ENCODE measurements at places on chromosomes 5 and 9.

GRCh38 chr5:173010021-173010420 lies 26.4 kb downstream of the ATP6V0E1 start:
- peak; percentile 16 for DNase-seq

- no peak for DNase-seq
Observed at GRCh38 chr5:176144508-176144907, 93.7 kb upstream of the SIMC1 start.

GRCh38 chr5:137635521-137635921 lies 100.4 kb downstream of the KLHL3 start:
- no peak for DNase-seq

- DNase-seq: no peak
Observed at GRCh38 chr9:12843735-12844134, 68.9 kb downstream of the LURAP1L start.

GRCh38 chr5:125422342-125422741 lies 675.9 kb upstream of the ZNF608 start:
- DNase-seq: no peak

DNA sequence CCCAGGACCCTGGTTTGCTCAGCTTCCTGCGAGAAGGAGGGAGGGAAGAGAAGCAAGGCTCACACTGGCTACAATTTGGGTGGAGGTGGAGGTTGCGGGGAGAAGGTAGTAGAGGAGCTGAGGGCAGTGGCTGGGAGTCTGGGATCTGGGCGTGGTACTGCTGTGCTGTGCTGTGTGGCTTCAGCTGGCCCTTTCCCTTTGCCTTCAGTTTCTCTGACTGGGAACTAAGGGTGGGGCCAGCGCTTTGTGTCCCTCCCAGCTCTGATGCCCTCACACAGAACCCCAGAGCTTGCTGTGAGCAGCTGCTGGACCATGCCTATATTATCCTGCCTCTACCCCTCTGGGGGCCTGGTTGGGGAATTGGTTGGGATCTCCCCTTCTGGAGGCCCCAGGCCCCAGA lies 60.9 kb downstream of the RGS3 start:
- DNase-seq: no peak

GRCh38 chr9:137236936-137237421 lies 4.1 kb upstream of the TUBB4B start:
- no peak for DNase-seq

- no peak for DNase-seq
Observed at GRCh38 chr9:90641884-90642487, 638 bp downstream of the DIRAS2 start.

DNA sequence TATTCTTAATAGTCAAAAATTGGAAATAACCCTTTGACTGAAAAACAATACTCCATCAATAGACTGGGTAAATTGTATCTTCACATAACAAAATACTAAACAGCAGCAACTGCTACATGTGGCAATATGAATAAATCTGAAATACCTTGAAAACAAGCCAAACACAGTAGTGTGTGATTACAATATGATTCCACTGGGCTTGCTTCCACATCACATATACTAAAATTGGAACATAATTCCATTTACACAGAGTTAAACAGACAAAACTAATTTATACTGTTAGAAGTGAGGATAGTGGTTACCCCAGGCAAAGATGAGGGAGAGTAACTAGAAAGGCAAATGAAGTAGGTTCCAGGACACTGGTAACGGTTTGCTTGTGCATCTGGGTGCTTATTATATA lies 20.4 kb downstream of the FNIP1 start:
- DNase-seq: no peak

DNA sequence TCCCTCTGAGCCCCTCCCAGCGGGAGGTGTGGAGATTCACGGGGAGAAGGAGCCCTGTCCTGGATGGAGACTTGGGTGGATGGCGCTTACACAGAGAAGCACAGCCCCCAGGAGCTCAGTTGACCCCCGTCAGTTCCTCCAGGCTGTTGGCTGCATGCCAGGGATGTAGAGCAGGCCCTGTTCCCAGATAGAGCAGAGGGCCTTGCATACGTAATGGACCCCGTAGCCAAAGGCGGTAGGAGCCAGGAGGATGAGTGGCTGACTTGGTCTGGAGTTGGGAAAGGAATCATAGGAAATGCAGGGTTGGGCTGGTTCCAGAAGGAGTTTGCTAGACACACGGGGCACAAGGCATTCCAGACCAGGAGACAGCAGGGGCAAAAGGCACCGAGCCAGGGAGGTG lies 2.5 kb downstream of the PMPCA start:
- DNase-seq: no peak

DNA sequence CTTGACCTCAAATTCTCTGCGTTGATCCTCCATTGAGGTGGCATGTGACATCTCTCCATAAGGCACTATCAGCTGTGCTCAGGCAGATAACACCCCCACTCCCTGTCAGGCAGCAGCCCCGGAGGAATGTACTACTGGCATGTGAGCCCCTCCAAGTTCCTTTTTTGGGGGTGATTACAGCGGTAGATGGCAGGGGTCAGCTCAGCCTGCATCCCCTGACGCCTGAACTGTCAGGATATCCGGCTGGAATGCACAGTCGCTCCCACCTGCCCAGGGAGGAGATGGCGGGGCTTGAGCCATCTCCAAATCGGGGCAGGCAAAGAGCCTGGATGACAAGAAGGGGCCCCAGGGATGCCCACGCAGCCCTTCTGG lies 40.8 kb downstream of the FAM78A start:
- DNase-seq: no peak

GRCh38 chr9:132970324-132971062 lies 8.0 kb upstream of the GFI1B start:
- no peak for DNase-seq

GRCh38 chr9:8614926-8615440 lies 815.4 kb upstream of the DMAC1 start:
- DNase-seq: no peak

GRCh38 chr5:99316484-99316883 lies 387.7 kb upstream of the CHD1 start:
- DNase-seq: no peak

GRCh38 chr9:93681269-93682154 lies 105.1 kb downstream of the PHF2 start:
- no peak for DNase-seq

- no peak for DNase-seq
Observed at GRCh38 chr9:122055701-122056100, 37.4 kb downstream of the TTLL11 start.

DNA sequence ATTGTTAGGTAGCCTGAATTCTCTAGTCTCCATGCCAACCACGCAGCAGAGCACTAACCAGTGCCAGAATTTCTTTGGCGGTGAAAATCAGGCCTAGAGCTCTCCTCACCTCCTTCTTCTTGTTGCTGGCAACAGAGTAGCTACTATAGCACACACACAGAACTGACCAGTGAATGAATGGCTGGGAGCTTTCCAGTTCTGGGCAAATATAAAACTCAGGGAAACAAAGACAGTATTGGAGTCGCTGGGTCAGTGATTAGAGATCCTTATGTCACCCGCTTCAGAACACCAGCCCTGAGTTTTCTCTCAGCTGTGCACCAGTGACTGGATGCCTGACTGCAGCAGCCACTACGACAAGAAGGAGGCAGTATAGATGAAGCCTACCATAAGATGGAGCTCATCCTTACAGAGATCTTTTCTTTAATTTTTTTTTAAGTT lies 26.9 kb upstream of the FEM1C start:
- DNase-seq: no peak

DNA sequence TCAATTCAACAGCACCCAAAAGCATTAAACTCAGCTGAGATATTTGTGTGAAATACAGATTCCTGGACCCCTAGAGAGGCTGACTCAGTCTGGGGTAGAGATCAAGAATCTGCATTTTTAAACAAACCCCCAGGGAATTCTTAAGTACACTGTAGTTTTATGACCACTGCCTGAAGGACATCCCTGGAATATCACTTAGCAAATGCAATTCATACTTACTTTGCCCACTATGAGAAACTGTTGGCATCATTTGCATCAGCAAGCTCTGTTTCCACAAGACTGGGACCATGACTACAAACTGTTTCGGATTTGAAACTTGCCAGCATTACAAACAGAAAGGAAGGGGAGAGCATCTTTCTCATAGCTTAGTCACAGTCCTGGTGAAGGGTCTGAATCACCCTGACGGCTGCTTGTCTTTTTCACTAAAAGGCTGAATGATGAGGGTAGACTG lies 63.7 kb downstream of the MLLT3 start:
- DNase-seq: peak; percentile 22

DNA sequence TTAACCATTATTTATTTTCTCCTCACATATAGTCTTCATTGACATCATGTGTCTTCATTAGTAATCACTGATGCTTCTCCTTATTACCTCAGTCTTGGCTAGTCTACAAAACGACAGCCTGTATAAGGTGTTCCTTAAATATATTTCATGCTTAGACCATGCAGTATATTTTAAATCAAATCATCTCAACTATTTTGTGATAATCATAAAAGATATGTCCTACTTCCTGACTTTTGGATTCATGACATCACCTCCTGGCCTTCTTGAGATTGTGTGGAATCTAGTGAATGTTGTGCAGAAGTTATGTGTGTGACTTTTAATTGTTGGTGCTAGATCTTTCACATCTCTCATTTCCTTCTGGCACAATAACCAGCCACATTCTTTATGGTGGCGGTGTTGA lies 1339.3 kb upstream of the C9orf72 start:
- DNase-seq: no peak

DNA sequence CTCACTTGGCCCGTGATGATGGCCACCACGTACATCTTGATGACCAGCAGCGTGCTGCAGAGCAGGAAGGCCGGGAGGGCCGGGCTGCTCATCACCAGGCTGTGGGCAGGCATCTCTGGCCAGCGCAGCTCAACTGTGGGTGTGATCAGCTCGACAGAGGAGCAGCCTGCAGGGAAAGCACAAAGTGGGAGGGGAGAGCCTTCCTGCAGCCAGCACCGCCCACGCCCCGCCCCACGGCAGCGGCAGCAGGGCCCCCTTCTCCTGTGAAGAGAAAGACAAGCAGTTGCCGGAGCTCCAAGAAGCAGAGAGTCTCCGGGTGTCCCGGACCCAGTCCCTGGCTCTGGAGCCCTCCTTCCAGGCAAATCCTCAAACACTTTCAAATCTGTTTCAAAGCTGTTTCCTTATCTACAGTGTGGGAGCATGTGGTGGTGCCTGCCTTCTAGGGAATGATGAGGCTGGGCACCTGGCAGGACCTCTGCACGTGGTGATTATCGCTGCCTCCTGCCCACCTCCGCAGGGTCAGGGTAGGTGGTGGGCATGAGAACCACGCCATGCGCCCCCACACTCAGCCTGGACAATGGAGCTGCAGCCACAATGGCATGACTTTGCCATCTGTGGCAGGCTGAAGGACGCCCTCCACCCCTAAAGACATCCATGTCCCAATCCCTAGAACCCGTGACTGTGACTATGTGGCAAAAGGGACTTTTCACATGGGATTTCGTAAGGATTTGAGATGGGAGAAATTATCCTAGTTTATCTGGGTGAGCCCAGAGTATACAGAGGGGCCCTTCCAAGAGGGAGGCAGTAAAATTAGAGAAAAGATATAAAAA lies at the start of gene PTGES:
TSS of gene PTGES (minus strand) at position 143 of the 830 bp plus-strand sequence. CDS start at position 113, 30 bp downstream.
- peak; percentile 23 for DNase-seq

DNA sequence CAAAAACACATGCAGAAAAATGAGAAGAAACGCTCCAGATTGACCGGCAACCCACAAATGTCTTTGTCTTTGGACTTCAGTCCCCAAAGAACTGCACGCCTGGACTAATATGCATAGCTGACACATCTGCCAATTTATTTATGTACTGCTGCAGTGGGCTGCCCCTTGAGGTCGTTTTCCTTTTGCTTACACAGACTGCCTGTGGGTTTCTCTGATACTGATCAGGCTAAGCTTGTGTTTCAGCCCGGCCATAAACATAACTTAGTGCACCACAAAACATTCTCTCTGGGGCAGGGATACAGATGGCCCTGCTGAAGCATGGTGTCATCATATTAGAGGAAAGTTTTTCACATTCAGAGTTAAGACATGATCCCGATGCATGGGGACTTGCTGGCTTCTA lies 75.4 kb downstream of the NUDT12 start:
- DNase-seq: no peak

GRCh38 chr5:107764282-107764681 lies 93.5 kb upstream of the EFNA5 start:
- no peak for DNase-seq

DNA sequence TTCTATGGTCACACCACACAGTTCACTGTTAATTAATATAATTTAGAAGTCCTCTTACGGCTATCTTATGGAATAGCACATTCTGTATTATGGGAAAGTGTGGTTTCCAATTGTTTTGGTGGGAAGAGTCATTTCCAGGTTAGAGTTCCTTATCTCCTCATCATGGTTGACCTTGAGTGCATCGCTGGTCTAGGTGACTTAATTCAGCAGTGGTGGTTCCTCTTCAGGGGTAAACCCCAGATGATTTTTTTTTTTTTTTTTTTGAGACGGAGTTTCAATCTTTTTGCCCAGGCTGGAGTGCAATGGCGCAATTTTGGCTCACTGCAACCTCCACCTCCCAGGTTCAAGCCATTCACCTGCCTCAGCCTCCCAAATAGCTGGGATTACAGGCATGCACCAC lies 106.9 kb downstream of the UGCG start:
- no peak for DNase-seq

DNA sequence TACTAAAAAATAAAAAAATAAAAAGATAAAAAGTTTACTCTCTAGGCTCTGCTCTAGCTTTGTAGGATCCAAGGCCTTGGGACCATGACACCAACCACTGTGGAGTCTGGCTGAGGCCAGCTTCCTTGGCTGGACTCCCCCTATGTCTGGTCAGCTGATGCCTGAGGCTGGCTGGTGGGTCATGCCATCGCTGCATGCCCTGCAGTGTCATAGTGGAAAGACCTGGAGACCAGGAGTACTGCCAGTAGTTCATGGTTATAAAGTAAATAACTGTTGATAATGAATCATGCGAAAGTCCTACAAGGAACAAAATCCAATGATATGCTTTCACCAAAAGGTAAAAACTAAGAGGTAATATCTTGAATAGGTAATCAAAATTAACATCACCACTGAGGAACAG lies 43.2 kb downstream of the GARNL3 start:
- no peak for DNase-seq

- DNase-seq: no peak
Observed at GRCh38 chr5:38941912-38942311, 96.1 kb downstream of the OSMR start.

GRCh38 chr5:180811623-180812124 lies 9.1 kb upstream of the MGAT1 start:
- no peak for DNase-seq

DNA sequence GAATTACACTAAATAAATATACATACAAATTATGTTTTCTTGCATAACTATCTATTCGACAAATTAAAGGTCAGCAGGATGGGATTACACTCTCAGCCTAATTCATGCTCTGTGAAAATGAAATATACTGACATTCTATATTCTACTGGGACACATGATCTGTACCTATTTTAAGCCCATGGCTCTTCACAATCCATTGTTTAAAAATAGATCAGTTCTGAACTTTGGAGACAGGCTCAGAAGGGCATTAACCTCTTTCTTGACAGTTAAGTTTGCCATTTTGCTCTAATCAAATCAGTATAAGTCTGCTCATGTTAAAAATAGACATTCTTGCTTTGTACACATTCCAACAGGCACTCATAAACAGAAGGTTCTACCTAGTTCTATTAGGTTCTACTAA lies 361.2 kb downstream of the HCN1 start:
- DNase-seq: no peak

DNA sequence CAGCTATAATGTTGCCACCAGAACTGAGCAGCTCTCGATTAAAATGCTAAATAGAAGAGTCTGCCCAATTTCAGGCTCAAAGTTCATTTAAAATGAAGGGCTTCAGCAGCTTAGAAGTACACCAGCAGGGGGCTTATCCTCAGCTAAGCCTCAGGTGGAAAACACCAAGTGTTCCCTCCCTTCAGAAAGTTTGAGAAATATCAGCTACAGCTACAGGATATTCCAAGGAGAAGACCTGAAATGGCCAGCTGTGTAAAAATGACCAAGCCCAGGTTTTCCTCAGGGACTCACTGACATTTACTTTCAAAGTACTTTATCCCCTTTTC lies 395.4 kb downstream of the DTWD2 start:
- no peak for DNase-seq
